ENCODE measurements at places on chromosomes 7 and 10.

DNA sequence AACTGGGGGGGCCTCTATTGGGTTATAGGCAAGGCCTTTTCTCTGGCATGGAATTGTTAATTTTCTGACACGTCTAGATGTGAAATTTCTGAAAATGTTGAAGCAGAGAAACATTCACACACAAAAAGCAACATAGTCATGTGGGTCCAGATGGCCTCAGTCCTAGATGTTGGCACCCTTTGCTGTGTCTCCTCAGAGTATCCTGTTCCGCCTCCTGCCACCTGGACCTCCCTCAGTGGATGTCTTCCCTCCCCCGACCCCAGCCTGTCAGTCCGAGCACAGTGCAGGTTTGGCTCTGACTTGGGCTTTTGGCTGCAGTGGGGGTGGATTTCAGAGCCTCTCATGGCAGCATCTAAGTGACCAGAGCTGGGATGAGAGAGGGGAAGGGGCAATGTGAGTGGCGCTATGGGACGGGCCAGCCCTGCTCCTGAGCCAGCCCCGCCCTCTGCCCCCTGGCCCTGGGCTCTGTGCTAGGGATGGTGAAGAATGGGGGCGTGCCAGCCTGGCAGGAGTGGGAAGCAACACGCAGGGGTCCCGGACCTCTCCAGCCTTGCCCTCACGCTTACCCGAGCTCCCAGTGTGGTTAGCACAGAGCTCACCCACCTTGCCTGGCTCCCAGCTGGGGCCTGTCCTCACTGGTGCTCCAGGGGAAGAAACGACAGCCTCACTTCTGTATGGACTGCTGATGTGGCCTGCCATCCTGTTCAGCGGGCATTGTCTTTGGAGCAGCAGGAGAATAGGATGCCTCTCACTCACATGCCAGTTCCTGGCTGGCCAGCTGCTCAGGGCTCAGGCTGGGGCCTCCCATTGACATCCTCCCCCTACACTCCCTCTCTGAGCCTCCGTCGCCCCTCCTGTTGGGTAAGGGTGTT is 6.2 kb downstream of the ATP6V0E2 start:
- no peak for DNase-seq

GRCh38 chr7:3055626-3056025 is 12.0 kb upstream of the CARD11 start:
- no peak for DNase-seq

DNA sequence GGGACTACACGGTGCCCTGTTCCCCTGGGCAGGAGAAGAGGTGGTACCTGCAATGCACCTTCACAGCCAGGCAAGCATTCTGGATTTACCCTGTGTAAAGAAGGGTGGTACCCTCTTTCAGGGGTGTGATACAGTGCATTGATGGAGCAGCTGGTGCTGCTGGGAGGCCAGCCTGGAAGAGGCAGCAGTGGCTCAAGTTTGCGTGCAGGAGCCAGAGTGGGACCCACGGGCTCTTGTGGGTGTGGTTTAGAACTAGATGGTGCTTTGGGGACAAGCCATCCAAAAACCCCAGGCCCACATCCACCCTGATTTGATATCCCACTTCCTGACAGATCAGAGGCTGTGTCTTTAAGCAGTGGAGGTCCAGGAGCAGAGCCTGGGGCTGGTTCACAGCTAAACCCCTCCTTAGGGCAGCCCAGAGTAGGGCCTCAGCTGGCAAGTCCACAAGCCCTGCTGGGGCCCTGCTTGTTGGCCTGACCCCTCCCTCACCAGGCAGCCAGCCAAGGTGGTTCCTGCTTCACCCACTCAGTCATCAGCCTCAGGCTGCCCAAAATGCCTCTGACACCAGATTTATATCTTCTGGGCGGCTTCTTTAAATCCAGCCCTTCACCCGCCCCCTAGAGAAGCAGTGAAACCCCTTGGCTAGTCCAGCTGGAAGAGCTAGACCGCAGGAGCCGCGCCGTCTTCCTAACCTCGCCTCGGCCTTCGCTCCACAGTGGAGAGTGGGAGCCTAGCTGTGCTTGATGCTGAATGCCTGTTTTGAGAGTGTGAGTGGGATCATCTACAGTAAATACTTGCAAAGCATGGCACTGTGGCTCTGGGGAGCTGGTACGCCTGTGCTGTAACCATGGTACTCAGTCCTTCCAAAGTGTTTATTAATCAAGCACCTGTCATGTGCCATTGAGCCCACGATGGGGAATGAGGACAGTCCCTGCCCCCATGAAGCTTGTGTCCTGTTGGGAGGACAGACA is 1.4 kb upstream of the ASIC3 start:
- DNase-seq = peak; percentile 63

DNA sequence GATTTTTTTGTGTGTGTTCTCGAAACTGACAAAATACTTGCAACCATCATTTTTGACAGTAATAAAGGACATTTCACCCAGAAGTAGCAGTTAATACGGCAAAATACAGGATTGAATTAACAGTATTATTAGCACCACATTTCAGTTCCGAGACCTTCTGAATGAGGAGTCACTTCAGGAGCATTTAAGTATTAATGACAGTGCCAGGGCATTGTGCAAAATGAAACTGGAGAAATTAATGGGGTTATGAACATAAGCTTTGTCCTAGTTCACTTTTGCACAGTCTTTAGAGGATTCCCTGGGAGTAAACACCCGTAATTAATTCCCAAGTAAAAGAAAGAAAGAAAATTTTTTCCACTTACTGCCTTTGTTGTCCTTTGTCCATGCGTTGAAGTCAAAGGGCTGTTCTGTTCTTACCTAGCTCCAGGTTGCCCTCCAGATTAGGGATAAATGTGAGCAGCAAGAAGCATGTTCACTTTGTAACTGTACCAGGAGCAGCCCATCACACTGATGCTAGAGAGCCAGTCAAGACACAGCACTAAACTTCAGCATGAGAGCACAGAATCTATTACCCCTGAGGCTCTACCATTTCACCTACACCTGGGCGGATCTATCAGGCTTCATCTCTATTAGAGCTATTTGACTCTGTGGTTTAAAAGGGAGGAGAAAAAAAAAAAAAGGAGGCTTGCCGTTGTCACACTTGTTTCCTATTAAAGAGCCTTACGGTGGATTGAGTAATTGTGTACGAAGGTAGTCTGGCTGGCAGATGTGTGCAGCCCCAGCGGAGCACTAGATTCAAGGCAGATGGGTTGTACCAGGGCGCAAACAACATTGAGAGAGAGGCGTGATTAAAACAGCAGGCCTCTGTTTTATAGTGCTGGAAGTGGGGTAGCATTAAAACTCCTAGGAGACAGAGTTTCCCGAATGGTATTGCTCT is 297.8 kb upstream of the SEMA3A start:
- peak; percentile 79 for DNase-seq

GRCh38 chr10:98170249-98171117 is 36.0 kb downstream of the R3HCC1L start:
- DNase-seq = peak; percentile 45

DNA sequence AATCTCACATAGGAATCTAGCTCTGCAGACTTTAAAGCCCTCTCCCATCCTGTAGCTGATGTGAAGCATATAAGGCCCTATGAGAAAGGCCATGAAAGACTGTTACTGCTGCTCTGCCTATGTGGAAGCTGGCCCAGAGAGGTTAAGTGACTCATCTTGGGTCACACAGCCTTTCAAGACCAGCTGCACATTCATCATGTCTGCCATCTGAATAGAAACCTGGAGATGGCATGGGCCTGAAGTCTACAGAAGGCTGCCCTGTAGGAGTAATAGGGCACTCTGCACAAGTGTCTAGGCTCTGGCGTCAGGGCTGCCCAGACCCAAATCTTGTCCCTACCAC is 59.4 kb upstream of the COL13A1 start:
- no peak for DNase-seq

GRCh38 chr7:31236868-31237267 is 103.7 kb downstream of the NEUROD6 start:
- no peak for DNase-seq

GRCh38 chr10:119209035-119209735 is 1.8 kb downstream of the GRK5 start:
- peak; percentile 61 for DNase-seq

DNA sequence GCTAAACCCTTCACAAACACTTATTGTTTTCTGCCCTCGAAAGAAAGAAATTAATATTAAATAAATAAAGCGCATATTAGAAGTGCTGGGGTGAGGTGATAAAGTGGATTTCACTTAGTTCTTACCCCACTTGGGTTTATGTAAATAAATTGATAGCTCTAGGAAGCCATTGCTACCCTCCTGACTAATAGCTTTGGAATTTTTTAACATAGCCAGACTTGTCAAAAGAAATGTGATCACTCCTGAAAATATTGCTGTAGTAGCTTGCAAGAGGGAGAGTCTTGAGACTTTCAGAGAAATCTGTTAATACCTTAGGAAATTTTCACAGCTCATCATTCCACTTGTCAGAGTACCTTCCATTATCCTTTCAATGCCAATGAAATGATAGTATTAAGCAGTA is 7.6 kb downstream of the ARL5B start:
- DNase-seq = peak; percentile 77

- DNase-seq = no peak
These were observed 79.7 kb downstream of the LHPP start for GRCh38 chr10:124541076-124541903.

DNA sequence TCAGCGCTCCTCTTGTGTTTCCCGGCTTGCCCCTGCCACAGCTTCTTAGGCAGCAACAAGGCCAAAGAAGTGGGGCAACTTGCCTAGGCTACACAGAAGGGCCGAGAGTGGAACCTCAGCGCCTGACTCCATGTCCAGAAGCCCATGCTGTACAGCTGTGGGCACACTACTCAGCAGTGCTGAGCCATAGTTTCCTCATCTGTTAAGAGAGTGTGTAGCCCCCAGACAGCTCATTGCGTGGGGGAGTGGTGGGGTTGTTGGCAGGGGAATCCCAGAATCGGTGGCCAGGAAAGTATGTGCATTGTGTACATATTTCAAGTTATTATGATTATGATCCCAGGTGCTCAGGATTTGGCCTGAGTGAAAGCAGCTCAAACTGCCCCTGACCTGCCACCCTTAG is 96.2 kb downstream of the CDH23 start:
- no peak for DNase-seq

DNA sequence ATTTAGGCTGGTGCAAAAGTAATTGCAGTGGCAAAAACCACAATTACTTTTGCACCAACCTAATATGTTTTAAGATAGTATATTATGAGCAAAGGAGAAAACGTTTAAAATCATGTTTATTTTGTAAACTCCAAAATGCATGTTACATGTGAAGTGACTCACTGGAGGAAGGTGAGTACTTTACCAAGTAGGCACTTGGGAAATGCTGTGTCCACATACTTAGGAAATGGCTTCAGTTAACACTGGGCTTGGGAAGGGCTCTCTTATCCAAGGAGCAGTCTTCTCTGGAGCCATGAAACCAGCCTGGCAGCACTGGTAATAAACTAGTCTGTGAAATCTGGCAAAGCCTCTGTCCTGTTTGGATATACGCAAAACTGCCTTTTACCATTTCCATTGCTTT is 4.4 kb downstream of the RPS24 start:
- DNase-seq = no peak

GRCh38 chr7:48703466-48703865 is 220.9 kb upstream of the CDC14C start:
- no peak for DNase-seq

Data from fibroblast of skin of right quadriceps (primary cell).